ENCODE measurements at places on chromosomes 4 and X.

DNA sequence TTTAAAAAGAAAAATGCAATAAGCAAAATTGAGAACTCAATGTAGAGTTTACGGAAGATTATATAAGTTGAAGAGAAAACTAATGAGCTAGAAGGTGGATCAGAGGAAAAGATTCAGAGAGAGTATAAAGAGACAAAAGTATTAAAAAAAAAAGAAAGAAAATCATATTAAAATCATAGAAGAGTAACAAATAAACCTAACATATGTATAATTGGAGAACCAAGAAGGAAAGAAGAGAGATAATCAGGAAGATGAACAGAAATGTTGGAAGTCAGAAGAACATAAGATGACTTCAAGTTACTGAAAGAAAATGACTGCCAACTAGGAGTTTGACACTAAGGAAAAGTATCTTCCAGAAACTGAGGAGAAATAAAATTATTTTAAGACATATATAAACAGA lies 34.3 kb upstream of the ANTXR2 start:
- DNase-seq: no peak

DNA sequence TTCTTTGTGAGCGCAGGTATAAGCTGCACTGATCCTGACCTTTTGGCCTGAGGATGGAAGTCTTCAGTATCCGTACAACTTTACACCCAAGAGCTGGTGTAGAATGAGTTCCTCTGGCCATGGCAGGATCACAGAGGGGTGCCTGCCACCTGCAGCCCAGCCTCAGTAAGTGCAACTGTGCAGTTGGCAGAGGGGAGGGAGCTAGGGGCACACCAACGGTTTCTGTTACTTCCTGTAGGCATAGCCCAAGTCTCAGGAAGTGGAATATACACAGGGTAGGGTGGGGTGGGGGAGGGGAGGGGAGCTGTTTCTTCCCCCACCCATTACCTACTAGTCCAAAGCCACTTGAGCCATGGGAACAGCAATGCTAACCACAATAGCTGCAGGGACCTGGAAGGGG lies 85.4 kb upstream of the GBA3 start:
- DNase-seq: peak; percentile 28

DNA sequence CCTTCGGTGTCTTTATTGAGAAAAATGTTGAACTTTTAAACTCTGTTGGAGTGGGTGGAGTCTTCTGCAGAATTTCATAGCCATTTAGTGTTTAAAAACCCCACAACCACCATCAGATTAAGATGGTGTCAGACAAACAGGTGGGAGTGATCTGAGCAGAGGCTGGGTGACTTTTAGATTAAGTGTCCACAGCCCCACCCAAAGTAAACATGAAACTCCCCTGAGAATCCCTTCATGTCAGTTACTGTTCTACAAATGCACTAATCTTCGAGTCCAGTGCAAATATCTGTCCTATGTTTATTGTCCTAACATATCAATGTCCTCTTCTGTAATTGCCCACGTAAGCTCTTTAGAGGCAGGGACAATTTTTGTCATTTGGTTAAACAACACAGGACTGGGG lies 175.6 kb upstream of the RBPJ start:
- DNase-seq: no peak

DNA sequence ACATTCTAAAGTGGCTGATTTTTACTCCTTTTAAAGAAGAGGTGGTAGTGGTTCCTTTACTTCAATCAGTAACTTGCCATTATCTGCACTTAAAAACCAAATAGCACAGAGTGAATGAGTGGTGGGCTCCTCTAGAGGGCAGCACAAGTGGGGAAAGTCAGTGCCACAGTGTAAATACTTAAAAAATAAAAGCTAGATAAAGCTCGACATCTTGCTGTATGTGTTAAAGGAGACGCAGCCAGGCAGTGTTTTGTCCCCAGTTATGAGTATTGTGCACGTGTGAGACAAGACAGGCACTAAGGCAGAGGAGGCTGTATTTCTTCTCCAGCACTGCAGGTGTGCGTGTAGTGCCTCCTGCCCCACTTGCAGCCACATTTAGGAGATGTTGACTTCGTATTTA lies 24.6 kb downstream of the NAP1L5 start:
- DNase-seq: no peak

GRCh38 chrX:16511796-16512776 lies 137.9 kb upstream of the S100G start:
- DNase-seq: no peak

DNA sequence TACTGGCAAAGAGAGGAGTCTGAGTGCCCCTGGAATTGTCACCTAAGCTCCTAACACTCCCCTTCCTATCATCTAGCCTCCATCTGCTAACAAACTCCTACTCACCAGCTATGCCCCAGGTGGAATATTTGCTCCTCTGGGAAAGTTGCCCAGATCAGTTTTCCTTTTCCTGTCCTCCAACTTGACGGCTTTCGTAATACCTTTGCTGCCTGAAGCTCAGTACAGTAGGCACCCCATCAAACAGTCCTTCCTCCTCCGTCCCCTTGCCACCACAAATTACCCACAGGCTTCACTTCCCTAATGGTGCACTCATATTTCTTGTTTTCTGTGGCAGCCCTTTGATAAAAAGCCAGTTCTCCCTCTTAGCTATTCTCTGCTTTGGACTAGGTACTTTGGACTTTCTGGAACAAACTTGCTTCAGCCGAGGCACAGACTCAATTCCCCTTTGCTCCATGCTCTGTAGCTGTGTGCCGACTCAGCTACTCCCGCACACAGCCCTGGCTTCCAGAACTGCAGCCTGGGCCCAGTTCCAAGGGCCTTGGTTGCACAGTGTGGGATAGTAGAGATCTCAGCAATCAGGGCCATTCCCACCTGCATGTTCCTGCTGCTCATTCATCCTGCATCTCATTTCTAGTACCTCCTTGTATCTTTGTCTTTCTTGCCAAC lies 605.1 kb downstream of the BCOR start:
- DNase-seq: peak; percentile 2

- DNase-seq: no peak
Measured at GRCh38 chr4:6090931-6091330, 72.7 kb upstream of the C4orf50 start.

GRCh38 chrX:9582956-9583355 lies 118.1 kb downstream of the TBL1X start:
- DNase-seq: no peak

DNA sequence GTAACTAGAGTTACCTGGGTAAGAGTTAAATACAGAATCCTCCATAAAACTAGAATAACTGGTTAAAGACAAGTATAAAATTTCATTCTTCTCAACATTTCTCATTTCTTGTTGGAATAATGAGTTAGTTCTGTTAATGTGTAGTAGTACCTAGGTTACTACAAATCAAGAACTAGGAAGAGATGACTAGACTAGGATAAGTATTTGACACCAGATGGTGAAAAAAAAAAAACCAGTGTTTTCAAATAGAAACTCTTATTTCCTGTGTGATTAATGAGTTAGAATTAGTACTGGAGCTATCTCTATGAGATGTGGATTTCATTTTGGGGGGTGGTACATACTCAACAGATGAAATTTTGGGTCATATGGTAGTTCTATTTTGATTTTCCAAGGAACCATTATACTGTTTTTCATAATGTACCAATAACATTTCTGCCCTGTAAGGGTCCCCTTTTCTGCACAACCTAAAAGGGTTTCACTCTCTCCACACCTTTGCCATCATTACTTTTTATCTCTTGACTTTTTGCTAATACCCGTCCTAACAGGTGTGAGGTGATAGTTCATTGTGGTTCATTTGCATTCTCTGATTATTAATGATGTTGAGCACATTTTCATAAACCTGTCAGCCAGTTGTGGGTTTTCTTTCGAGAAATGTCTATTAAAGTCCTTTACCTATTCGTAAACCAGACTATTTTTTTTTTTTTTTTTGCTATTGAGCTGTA lies 1.7 kb upstream of the VCX start:
- DNase-seq: no peak

DNA sequence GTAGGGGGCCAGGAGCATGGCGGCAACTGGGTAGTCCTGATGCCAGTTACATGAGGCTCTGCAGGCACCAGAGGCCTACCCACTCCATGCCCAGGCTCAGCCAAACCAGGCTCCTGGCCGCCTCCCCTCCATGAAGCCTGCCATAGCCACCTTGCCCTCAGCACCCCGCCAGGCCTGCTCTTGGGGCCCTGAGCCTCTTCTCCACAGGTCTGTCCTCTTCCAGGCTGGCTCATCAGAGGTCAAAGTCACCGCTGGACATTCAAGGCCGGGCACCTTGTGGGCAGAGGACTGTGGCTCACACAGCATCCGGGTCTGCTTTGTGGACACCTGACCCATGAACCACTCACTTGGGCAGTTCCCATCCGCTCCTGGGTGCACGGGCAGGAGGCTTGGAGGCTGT lies 60.0 kb upstream of the AFAP1 start:
- DNase-seq: no peak

DNA sequence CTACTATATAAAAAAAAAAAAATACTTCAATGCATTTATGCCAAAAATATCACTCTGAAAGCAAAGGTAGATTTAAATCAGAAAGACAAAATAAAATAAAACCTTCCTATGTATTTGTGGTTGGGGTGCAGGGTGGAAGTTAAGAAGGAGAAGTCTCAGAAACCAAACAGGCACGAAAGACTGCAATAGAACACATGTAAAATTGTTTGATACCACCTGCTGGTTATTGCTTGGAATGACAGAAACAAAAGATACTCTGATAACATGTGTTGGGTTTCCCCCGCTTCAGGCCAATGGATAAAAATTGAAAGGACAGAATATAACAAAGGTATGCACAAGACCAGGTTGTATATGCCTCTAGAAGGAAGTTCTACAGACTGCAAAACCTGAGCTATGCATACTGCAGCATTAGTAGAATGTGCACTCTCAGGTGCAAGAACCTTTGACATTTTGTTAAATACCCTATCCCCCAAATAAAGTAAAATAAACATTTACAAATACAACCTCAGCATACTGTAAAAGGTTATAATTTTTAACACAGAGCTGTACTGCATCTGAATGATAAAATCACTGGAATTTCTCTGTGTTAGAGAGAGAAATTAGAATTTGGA lies 118.8 kb downstream of the GABRA2 start:
- peak; percentile 5 for DNase-seq

GRCh38 chr4:3532751-3533422 lies 665 bp upstream of the LRPAP1 start:
- no peak for DNase-seq

GRCh38 chrX:24799078-24799477 lies 105.4 kb downstream of the POLA1 start:
- no peak for DNase-seq

DNA sequence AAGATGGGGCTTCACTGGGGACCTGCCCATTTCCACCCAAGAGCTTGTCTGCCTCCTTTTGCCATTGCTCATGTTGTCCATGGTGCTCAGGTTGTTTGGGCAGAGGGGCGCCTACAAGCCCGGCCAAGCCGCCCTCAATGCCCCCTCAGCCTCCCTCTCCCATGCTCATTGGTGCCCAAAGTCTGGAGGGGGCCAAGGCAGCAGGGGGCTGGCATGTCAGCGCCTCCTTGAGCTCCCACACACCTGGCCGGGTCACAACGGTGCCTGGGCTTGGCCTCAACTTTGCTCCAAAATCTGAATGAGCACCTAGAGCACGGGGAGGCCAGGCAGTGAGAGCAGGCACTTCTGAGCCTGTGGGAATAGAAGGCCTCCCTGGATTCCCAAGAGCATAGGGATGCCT lies 1598.8 kb downstream of the PCDH7 start:
- no peak for DNase-seq

- DNase-seq: no peak
Measured at GRCh38 chrX:11435568-11435967, 142.4 kb downstream of the AMELX start.

- no peak for DNase-seq
Measured at GRCh38 chr4:174457468-174457867, 64.8 kb downstream of the HPGD start.

DNA sequence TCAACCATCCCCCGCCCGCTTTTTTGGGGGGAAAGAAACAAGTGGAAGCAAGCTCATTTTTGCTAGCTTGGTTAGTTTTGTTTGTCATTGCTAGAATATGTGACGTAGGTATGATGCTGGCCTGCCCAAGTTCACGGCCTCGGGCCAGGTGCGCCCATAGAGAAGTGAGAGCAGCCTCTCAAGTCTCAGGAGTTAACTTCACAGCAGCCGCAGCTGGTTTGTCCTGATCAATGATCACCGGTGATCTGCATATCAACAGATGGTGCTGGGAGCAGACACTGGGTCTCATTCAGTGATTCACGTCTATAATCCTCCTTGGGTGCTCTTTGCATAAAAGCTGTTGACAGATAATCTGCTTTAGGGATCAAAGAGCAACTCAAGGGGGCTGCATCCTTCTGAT lies 50.1 kb downstream of the ENPP6 start:
- no peak for DNase-seq

- no peak for DNase-seq
Measured at GRCh38 chr4:65617416-65617815, 52.9 kb downstream of the EPHA5 start.

GRCh38 chr4:105092768-105093167 lies 53.9 kb upstream of the TET2 start:
- DNase-seq: no peak

DNA sequence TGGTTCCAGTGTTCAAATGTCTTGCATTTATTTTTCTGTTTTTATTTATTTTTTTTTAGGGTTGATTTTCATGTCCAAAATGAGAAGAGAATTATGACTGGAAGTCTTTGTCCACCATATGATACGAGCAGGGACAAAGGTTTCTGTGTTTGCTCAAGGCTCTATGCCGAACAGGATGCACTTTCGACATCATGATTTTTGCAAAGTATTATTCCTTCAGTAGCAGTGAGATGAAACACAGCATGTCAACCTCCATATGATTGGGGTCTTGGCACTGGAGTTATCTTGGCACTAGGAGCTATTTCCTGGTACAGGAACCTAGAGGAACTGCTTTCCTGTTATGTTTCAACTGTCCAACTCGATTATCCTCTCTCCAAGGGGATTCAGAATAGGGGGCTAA lies 72.6 kb downstream of the UCHL1 start:
- no peak for DNase-seq

GRCh38 chr4:184938871-184939270 lies 79.4 kb upstream of the HELT start:
- no peak for DNase-seq

DNA sequence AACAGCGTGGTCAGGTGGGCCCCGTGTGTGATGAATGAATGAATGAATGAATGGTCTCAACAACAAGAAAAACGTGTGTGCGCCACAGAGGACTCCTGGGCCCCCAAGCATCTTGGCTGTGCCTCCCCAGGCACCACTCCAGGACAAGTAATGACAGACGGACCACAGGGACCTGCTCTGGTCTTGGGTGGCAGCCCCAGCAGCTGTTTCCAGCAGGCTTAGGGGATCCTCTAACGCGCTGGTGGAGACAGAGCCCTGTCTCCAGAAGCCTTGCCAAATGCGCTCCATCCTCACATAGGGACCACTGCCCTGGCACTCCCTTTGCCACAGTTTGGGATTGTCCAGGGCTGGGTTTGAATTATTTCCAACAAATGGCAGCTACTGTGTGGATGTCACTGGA lies 39.1 kb downstream of the PSAPL1 start:
- DNase-seq: no peak

DNA sequence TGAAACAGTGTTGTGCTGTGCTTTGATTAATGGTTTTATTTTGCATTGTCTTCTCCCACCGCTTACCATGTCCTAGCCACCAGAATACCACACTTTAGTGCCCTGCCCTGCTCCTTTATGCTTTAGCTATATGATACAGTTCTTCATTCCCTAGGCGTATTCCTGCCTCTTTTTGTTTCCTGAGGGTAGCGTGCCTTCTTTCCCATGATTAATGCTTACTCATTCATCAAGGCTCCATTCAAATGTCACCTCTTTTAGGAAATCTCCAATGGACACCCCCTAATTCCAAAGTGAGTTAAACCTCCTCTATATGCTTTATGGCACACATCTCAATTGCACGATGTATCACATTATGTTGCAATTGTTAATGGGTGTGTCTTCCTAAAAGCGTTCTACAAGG lies 46.3 kb downstream of the SPANXD start:
- no peak for DNase-seq

All from KG1 (cell line).